ENCODE measurements at places on chromosomes 3 and 15.
A peak's percentile ranks its signal among the peaks of the same experiment; 100 is the strongest.

- DNase-seq = peak; percentile 55
Measured at GRCh38 chr3:127590282-127590592, 296 bp downstream of the TPRA1 start.

- DNase-seq = no peak
Measured at GRCh38 chr3:134149286-134149685, 101.4 kb downstream of the RYK start.

DNA sequence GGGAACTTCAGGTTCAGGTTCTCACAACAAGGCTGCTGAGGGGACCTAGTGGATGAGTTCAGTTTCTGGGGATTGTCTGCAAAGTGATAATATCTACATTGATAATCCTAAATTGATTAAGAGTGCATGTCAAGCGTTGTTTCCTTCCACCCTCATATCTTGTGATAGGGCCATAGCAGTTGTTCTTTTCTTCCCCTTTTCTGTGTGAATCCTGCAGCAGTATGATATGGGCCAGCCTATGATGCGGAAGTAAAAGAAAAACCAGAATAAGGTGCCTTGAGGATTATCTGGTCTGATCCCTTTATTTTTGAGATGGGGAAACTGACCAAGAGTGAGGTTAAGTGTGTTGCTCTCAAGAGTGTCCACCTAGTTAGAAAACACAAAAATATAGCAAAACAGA is 86.2 kb downstream of the MITF start:
- no peak for DNase-seq

- DNase-seq = no peak
Measured at GRCh38 chr3:133709139-133709750, 36.9 kb upstream of the TF start.

DNA sequence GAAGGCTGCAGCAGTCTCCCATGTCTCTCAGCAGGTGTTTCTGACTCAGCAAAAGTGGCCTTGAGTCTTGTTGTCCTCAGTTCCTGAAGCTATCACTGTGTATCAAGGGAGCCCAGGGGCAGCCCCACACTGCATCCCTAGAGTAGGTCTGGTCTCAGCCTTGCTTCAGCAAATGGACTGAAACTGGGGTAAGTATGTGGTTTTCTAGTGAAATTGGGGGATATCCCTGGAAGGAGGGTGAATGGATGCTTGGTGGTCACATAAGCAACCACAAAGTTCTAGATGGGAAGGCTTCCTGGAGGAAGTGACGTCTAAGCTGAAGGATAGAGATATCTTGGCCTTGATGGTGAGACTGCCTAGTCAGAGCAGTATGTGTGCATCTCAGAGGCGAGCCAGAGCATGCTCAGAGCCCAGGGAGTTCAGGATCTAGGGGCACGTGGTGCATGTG is 38.4 kb downstream of the TMEM158 start:
- no peak for DNase-seq

DNA sequence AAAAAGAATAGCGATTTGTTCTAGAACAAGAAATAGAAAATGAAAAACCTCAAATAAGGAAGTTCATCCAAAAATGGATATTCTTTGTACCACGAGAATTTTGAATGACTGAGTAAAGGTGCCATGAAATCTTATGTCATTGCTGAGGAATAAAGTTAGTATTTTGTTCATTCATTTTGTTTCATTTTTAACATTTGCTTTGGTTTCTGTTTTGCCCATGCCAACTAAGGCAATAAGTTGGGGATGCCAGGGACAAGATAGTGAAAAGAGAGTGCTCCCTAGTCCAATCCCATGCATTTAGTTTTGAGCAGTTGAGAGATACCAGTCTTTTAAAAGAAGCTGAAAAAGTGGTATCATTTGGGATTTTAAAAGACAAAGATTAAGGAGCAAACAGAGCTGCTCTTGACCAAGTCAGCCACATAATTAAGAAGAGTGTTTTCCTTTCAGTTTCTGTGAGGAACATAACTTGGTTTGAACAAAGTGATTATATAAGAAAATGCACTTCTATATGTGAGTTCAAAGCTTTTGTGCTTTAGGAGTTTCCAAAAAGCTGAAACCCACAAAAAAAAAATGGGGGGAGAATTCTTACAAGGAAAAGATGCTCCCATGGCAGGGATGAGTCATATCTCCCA is 201.4 kb downstream of the PLOD2 start:
- no peak for DNase-seq

DNA sequence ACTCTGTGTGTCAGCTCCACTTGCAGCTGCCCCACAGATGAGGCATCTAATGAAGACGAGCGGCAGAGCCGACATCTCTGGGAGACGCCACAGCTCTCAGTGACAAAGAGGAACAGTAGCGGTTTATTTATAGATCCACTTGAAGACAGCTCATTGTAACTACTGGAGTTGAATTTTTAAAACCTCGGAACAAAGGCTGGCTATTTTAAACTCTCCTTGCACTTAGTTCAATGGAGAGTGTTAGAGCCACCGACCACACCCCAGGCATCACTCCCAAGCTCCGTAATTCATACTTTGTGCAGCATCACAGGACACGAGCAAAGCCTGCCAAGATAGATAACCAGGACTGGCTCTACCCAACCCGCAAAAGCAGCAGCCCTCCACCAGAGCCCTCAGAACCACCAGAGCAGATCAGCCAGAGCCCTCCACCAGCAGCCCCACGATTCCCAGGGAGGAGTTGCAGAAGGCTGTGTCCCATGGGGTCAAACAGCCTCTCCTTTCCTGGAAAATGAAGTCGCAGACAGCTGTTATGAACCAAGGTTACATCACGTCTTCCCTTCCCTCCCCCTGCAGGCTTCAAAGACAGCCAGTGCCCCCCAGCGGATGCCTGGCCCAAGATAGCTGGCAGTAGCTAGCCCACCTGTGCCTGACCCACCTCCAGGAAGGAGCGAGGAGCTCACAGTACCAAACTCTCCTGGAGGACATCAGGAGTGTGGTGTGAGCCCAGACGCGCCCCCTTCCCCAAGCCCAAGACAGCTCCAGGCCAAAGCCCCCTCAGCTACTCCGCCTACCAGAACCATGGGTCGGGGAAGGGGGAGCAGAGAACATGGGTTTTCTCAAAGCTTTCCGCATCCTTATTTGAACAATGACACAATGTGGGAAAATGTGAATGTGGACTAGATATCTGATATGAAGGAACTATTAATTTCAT is 45.7 kb downstream of the POC1A start:
- DNase-seq = no peak

DNA sequence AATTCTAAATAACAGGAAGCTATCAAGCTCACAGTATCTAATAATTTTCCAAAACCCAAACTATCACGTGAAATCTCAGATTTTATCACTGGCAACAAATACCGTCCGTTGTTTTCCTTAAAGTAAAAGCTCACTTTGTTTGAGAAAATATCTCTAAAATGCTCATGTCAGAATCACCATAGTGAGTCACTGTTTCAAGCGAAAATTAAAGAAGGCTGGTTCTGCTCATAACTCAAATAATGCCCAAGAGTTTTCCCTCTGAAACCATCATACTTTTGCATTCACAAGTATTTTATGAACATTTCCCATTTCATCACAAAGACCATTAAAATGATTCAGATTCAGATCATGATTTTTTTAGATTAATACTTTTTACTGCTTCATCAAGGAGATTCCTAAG is 50.6 kb downstream of the TBL1XR1 start:
- no peak for DNase-seq

GRCh38 chr3:73863546-73864079 is 238.9 kb upstream of the PDZRN3 start:
- DNase-seq = no peak

DNA sequence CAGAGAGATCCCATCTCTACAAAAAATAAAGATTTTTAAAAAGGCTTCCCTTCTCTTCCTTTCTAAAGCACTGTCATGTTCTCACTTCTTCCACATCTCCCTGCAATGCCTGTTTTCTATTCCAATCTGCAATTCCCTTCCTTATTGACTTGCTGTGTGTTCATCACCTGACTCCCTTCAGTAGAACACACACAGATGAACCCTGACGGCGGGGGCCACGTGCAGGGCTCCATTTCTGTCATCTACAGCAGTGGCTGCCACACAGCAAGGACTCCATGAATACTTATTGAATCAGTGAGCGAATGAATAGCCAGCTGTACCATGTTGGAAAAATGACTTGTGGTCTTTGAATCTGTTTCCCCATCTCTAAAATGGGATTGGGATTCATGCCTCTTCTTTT is 26.1 kb downstream of the BHLHE40 start:
- no peak for DNase-seq

- no peak for DNase-seq
Measured at GRCh38 chr15:72851586-72851985, 68.0 kb upstream of the ADPGK start.

DNA sequence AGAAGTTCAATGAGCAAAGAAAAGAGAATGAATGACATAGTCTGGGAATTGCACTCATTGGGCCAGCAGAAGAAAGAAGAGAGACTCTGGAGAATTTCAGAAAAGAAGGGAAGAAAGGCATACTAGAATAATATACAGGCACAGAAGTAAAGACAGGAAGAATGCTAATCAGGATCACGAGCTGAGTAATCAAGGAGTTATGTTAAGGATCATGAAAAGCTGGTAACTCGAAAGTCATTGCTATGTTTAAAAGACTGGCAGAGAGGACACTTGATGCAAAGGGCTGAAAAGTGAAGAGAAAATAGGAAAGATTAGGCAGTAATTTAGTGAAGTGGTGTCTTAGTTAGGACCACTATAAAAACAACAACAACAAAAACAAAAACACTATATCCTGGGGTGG is 284.1 kb downstream of the ZBBX start:
- no peak for DNase-seq

DNA sequence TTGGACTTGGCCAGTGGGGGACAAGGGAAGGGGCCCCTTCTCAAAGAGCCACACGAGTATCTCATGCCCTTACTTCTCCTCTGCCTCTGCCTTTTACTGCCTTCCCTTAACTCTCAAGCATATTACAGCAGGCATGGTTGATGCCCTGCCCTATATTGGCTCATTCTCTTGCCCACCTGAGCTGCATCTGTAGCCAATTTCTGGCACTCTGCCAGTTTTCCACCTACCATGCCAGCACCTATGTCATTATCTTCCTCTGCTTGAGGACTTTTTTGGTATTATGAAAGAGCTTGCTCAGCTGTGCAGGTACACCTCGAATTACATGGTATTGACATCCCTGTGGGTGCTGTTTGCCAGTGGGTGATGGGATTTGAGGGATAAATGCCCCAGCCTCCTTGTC is 181.8 kb downstream of the OXSM start:
- no peak for DNase-seq

DNA sequence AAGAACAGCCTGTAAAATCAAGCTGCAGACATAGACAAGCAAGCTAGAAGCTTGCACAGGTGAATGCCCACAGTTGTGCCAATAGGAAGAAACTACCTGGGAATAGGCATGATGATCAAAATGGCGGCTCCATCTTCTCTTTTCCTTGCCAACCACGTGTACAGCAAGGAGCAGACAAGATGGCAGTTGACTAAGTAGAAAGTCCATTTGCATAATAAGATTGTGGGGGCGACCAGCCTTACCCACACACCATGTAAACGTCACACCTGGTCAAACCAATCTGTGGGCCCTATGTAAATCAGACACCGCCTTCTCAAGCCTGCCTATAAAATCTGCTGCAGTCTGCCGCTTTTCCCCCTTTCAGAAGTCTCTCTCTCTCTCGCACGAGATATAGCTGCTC is 25.1 kb upstream of the ANKRD34C start:
- DNase-seq = no peak

DNA sequence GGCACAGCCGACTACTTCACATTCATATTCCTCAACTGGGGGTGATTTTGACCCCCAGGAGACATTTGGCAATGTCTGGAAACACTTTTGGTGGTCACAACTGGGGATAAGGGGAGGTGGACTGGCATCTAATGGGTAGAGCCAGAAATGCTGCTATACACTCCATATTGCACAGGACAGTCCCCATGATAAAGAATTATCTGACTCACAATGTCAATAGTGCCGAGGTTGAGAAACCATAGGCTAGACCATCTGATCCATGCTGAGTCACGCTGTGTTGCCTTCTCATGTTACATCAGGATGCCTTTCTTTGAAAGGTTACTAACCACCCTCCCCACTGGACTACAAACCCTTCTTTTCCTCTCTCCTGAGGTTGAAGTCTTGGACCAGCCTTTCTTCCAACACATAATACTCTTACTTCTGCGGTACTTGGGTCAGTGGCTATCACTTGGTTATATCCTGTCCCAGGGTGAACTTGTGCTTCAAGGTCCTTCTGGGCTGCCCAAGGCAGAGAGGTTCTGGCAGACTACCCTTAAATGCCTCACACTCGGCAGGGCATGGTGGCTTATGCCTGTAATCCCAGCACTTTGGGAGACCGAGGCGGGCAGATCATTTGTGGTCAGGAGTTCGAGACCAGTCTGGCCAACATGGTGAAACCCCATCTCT is 68.8 kb downstream of the CTNNB1 start:
- DNase-seq = no peak

- DNase-seq = no peak
Measured at GRCh38 chr3:154584041-154584440, 154.1 kb upstream of the GPR149 start.

DNA sequence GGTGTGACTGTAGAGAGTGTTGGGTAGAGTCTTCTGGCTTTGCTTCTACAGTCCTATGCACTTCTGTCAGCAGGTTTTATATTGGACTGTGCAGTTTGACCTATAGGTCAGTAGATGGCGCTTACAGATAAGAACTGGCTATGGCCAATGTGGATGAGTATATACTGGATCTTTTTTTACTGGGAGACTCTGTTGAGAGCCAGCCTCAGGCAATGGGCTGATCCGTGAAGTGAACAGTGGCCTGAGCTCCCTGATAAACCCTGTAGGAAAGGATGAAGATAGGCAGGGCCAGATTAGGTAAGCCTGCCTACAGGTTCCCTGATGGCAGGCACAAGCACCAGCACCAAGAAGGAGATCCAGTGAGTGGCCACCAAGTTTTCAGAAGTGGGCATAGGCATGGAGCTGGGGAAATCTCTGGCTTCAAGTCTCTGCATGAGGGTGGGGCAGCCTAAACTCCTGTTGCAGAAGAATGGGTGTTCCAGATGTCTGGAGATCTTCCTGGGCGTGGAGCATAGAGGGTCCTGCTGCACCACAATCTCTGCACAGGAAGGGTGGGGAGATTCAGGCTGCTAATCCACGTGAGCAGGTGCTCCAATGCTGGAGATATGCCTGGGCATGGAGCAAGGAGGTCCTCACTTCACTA is 326.0 kb upstream of the SGO1 start:
- no peak for DNase-seq

DNA sequence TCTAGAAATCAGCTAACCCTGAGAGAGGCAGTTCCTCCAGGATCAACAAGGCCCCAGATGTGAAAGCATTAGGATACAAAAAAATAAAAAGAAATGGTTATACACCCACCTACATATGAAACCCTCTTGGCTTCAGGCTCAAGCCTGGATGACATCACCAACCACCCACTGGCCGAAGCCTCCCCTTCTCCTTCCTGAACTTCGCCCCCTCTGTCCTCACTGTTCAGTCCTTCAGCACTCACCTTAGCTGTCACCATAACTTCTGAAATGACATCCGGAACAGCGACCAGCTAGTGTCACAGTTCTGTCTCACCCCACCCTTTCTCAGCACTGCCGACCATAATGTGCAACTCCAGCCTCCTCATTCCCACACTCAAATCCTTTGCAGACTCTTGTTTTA is 98.7 kb downstream of the PLCH1 start:
- no peak for DNase-seq
